SK-MEL-5 (cell line): ENCODE measurements at places on chromosomes 6 and 20. TPM values are rescaled to one million over a fixed set of nuclear protein-coding genes. Genes with fewer than 3 reads are reported as not detected.

GRCh38 chr6:25641940-25642666 lies 9.9 kb upstream of the SCGN start:
- peak; percentile 61 for DNase-seq

GRCh38 chr20:13098720-13099355 lies 90.1 kb downstream of the SPTLC3 start:
- no peak for DNase-seq

Gene TMEM244
- total RNA-seq = not detected in 2 replicates

GRCh38 chr20:15144916-15145315 lies 807.5 kb upstream of the FLRT3 start:
- DNase-seq = no peak
